ENCODE measurements at places on chromosomes 12 and 14.

- DNase-seq = no peak
These were observed 110.2 kb downstream of the PLXNC1 start for GRCh38 chr12:94258593-94258992.

GRCh38 chr14:102593061-102593824 is 794 bp downstream of the RCOR1 start:
- DNase-seq = peak; percentile 47

GRCh38 chr14:103624860-103625259 is 4.2 kb upstream of the KLC1 start:
- DNase-seq = no peak

DNA sequence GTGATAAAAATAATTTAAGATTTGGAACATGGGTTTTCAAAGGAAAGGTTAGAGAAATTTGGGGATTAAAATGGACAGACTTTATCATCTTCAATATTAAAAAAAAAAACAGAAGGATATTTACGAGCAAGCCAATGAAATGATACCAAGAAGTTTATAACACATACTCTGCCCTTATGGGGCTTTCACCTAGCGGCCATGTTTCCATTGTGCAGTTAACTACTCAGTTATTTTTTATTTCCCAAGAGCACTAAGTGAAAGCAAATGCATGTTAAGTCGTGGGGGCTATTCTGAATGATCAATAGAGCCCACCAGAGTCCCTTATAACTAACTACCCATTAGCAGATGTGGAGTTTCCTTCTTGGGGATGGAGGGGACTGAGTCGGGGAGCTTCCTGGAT is 53.9 kb downstream of the ETV6 start:
- no peak for DNase-seq

DNA sequence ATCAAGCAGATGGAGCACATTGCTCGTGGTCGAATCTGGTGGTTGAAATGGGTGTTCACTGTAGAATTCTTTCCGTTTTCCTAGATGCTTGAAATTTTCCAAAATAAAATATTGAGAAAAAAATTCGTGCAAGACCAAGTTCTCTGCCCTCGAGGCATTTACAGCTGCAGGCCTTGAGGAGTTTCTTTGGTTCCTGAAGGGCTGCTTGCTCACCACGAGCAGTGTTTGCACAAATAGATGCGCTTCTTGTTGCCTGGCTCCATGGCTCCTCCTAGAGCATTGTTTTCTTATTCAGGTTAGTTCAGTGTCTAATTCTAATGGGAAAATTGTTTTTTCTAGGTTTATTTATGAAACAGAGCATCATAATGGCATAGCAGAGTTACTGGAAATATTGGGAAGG is 74.5 kb upstream of the DYNC1H1 start:
- no peak for DNase-seq

GRCh38 chr14:76282581-76282980 is 93.4 kb upstream of the ESRRB start:
- DNase-seq = no peak

DNA sequence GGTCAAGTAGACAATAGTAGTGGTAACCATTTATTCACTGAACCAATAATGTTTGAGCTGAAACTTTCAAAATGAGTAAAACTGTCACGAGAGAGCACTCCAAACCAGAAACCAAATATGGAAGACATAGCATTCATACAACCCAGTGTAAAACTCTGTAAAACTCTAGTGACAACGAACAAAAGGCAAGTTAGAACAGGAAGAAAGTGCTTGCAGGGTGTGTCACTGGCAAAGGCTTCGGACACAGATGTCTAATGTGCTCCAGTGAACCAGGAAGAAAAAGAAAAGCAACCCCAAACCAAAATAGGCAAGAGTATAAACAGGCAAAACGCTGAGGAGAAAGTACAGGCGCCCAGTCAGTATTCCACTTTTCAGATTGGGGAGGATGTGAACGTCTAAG is 79.3 kb upstream of the FZD10 start:
- no peak for DNase-seq

DNA sequence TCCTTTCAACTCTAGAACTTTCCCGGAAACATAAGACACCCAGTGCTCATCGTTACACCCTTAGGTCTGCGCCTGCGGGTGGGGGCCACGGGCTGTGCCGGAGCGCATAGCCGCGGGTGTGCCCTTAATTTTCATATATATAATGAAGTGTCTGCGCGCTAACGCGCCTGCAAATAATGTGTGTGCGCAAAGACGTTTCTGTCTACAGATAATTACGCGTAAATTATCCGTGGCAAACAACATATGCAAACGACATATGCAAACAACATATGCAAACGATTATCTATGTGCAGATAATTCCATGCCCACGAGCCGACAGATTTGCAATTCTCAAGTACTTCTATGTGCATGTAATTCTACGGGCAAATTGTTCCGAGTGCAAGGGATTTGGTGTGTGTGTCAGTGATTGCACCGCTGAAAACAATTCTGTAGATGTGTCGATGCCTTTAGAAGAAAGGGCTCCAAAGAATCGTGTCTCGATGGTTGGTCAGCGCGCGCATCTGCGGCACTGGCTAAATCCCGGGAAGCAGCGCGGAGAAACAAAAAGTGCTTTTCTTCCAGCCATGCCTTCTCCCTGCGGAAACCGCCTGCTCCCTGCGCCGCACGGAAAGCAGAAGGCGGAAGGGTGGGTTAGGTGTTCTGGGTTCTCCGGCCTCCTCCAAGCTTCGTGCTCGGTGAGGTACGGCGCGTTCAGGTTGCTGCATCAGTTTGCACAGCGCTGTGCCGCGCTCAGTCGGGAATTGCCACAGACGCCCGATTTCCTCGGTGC is 34.5 kb upstream of the TBX5 start:
- DNase-seq = no peak

- no peak for DNase-seq
These were observed 8.2 kb downstream of the WBP11 start for GRCh38 chr12:14795028-14795448.

DNA sequence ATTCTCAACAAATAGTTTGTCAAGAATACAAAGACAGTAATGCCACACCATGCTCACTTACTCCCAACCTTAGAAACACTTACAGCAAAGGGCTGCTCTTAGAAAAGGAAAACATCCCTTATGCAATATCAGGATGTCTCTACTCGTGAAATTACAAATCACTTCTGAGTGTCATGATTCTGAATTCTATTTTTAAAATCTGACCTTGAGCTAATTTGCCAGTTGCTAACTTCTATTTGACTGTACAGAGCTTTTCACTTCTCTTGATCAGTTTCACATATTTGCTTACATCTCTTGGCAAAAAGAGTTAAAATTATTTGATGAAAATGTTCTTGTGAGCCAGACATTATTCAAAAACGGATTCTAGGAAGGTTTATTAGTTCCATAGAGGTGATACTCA is 136.7 kb upstream of the SLC35F4 start:
- no peak for DNase-seq

DNA sequence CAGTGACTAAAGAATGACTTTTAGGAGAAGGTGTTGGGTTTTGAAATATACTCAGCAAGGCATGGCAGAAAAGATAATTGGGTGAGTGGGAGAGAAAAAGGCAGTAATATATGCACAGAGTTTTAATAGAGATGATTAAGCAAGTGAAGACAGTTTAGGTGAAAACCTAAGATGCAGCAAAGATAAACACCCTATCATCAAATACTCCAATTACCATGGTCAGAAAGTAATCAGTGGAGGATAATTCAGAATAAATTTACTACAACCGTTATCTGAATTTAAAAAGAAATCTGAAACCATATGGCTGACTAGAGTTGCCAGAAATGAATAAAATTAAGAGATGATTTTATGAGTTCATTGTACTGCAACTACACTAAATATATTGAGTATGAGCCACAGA is 26.8 kb downstream of the NAA30 start:
- DNase-seq = no peak

Data from stimulated activated CD8-positive, alpha-beta memory T cell treated with anti-CD3 and anti-CD28 coated beads, Interleukin-2, amount 100 ng/mL, for 1 hour (primary cell).